ENCODE measurements at places on chromosomes 7 and 10. TPM values are rescaled to one million over a fixed set of nuclear protein-coding genes. Genes with fewer than 3 reads are reported as not detected.

The SPACDR gene
- total RNA-seq, result 0.44 TPM

The CLCN1 gene
- not detected for total RNA-seq

The OR9A2 gene
- total RNA-seq, result not detected

The HOXA10 gene
- not detected for total RNA-seq

The BHLHA15 gene
- total RNA-seq, result not detected

The VGF gene
- total RNA-seq, result not detected

The RBAK gene
- 6.9 TPM for total RNA-seq

The ATOH7 gene
- not detected for total RNA-seq

The CACNA2D1 gene
- 78.8 TPM for total RNA-seq

The AKR1C4 gene
- total RNA-seq, result not detected

All from cardiac ventricle fibroblast (primary cell).